NCI-H2029 (cell line): ENCODE measurements at places on chromosomes 7 and 10.

- DNase-seq = no peak
These were observed 114.7 kb upstream of the ADCY1 start for GRCh38 chr7:45459476-45459875.

- no peak for DNase-seq
These were observed 197.6 kb downstream of the DIP2C start for GRCh38 chr10:491667-492424.

DNA sequence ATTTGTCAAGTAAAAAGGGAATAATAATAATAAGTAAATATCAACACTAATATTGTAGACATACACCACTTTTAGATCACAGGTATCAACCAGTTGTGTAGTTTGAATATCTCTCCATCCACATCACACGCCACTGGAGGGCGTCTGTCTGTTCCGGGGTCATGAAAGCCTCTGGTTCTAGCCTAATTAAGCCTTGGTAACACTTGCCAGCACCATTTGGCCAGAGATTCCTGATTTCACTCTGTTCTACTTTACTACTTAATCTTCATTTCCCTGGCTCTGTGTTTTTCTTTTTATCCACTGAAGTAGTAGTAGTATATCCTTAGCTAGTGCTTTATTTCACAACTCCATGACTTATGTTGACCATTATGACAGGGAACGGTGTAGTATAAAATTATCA, 285.6 kb upstream of the POM121L12 start:
- no peak for DNase-seq

- no peak for DNase-seq
These were observed 15.9 kb downstream of the FAM53B start for GRCh38 chr10:124728071-124728829.

- no peak for DNase-seq
These were observed 149.3 kb upstream of the FAM3C start for GRCh38 chr7:121545418-121545817.

DNA sequence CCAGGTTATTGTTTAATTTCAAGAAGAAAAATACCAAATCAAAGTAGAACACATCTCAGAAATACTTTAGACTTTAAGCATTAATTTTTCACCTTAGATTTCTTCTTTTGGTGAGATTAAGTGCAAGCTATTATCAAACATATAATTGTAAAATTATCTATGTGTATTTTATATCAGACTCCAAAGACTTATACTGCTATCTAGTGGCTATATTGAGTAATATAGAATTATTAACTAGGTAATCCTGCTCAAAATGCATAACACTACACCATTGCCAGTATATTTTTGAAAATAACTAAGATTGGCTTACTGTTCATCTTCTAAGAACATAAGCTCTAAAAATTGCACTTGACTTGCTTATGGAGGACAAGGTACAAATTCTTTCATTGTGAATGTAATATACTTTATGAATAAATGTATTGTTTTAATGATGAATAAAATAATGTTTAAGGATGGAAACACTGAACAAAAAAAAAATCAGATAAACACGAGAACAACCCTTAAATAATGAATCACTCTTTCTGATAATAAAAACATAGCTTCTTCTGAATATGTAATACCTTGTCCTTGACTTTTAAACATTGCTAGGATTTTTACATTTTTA, 86.7 kb upstream of the GNAI1 start:
- peak; percentile 14 for DNase-seq
